Renal pelvis (tissue), 12 donors: ENCODE measurements at places on chromosomes 5 and 9. TPM values are rescaled to one million over a fixed set of nuclear protein-coding genes. Genes with fewer than 3 reads are reported as not detected.

- DNase-seq = no peak
Observed at GRCh38 chr9:89725271-89725670, 120.5 kb downstream of the GADD45G start.

DNA sequence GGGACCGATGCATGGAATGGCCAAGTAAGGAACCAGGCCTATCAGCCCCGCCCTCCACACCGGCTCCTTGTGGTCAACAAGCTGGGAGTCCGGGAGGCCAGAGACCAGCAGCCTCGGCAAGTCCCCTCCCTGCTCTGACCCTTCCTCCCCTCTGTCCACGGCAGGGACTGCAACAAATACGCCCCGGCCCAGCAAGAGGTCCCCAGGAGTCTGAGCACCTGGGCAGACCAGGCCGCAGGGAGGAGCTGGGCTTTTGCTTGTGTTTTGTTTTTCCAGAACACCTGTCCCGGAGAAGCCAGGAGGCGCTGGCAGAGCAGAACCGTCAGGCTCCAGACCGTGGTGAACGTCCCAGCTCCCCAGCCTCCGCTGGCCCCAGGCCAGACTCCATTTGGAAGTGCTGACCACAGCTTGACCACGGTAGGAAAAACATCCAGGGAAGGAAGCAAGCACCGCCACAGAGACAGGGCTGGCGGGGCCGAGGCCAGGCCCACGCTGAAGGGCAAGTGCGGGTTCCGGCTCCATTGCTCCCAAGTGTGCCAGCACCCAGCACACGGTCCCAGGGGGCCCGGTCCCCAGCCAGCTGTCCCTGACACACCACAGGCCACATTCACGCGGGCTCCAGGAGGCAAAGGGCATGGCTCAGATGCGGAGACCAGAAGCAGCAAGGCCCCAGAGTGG is 56.7 kb downstream of the VAV2 start:
- no peak for DNase-seq

DNA sequence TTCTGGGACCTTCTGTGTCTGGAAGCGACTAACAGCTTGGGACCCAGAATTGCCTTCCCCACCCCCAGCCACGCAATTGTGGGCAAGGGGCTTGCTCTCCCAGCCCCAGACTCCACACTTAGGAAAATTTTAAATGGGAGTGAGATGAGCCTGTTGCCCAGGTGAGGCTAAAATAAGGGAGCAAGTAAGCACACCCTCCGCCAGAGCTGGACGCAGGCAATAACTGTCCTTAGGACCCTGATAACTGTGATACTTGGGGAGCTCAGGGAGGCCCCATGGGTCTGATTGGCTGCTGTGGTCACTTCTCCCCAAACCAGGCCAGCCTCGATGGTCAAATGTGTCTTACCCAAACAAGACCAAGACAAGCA is 13.3 kb downstream of the ABO start:
- no peak for DNase-seq

DNA sequence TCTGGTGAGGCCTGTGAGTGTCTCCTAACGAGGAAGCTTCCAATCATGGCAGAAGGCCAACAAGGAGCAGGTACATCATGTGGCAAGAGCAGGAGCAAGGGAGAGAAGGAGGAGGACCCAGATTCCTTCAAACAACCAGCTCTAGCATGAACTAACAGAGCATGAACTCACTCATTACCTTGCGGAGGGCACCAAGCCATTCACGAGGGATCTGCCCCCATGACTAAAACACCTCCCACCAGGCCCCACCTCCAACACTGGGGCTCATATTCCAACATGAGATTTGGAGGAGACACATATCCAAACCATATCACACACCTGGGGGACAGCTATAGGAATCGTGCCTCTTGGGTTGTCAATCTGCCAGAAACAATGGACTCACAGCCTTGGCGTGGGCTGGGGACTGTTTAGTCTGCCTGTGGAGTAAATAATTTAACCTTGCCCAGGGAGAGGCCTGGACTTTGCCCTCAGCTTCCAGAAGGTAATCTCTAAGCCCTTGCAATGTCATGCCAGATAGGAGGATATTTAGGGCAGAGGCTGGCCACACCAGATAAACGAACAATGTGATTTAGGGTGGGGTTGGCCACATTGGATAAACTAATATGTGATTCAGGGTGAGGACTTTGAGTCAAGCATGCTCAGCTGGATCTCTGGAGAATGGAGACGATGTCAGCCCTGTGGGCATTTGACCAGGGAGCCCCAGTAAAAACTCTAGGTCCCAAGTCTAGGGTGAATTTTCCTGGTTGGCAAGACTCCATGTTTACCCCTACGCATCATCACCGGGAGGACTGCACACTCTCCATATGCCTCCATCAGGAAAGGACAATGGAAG is 13.6 kb upstream of the VDAC1 start:
- DNase-seq = no peak

Gene CHSY3
- polyA plus RNA-seq = 2.9 TPM

GRCh38 chr9:105676351-105676923 is 14.2 kb downstream of the TAL2 start:
- DNase-seq = no peak

DNA sequence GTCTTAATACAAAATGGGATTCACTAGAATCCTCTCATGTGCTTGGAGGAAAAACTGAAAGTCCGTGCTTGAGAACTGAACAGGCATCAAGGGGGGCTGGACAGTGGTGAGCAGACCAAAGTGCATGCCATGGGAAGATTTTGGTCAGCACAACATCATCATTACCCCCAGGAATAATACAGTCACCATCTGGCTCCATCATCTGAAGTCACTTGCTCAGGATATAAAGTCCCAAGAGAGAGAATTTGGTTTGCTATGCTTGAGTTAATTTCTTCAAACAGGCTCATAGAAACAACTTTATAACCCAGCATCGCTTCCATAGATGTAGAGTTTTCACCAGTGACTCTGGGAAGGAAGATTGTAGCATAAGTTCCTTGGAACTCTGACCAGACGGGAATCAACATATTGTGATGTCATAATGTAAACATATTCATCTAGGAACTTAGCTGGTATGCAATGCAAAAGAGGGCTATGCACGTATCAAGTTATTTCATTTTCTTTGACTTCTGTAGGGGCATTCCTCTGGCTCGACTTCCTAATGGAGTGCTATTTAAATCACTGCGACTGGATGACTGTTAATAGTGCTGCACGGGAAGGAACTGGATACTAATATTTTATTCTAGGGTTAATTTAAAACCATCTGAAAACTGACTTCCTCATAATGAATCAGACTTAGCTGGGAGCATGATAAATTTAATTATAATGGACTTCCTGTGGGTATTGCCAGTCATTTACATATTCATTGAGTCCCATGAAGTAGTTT is 145.2 kb downstream of the MTRR start:
- DNase-seq = no peak

GRCh38 chr5:84779186-84779585 is 394.5 kb upstream of the EDIL3 start:
- no peak for DNase-seq

Gene KCNIP1
- 12.1 TPM for polyA plus RNA-seq

Gene ZBTB34
- 20.5 TPM for polyA plus RNA-seq

- DNase-seq = no peak
Observed at GRCh38 chr5:173670791-173671120, 54.3 kb upstream of the BOD1 start.

- DNase-seq = peak; percentile 22
Observed at GRCh38 chr9:26856413-26857032, 36.1 kb downstream of the CAAP1 start.

DNA sequence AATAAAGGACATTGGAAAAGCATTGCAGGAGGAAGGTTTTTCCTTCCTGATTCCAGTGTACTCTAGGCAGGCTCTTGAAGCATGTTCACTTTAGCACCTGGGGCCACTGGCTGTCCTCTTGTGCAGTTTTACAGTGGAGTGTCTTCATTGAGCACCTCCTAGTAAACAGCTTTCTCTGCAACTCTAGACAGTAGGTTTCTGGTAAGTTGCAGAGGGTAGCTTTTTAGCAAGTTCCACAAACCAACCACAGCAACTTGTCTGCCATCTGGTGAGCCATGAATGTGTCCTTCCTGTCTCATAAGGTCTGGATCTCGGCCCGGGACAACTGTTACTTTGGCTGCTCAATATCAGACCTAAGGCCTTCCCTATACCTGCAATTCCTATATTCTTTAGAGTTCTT is 488.0 kb downstream of the MAN2A1 start:
- DNase-seq = no peak

DNA sequence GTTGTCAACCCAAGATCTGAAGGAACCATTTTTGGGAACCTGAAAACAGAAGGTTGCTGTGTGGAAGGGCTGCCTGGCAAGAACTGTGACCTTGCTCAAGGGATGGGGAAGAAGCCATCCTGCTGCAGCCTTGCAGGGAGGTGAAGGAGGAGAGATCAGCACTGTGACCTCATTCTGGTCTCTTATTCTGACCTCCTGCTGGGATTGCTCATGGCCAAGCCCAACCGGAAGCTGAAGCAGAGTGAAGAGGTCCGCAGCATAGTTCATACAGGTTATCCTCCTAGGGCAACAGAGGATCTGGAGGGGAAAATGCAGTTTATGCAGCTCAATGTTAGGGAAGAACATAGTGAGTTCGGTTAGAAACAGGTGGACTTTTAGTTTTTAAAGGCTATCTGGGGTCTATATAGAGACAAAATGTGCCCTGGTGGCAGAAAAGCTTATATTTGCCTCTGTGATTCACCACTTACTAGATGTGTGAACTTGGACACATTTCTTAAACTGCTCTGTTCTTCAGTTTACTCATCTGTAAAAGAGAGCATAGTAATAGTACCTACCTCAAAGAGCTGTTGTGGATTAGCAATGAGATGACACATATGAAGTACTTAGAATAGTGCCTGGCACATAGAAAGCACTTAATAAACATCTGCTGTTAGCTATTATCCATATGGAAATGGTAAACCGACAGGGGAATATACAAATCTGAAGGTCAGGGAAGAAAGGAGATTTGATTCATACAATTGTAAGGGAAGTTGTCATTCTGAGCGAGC is 57.9 kb upstream of the BNC2 start:
- DNase-seq = no peak

Gene SV2C
- 0.06 TPM for polyA plus RNA-seq

DNA sequence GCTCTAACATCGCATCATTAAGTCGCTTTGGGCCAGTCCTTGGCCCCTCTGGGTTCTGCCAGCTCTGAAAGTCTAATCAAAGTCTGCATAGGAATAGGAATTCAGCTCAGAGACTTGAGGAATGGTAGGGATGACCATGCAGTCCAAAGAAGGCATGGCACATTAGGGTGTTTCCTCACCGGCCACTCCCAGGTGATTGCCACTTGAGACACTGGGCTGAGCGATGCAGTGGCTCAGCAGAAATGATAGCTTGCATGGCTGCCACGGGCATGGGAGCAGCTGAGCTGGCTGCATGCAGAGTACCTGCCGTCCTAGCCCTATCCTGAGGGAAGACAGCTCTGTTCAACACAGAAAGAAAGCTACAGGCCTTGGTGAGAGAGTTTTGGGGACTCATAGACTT is 28.8 kb downstream of the AFAP1L1 start:
- DNase-seq = no peak

- DNase-seq = no peak
Observed at GRCh38 chr9:102669220-102669619, 325.9 kb upstream of the CYLC2 start.

Gene TTC16
- polyA plus RNA-seq = 0.20 TPM

GRCh38 chr9:126582427-126582826 is 31.3 kb upstream of the LMX1B start:
- no peak for DNase-seq

DNA sequence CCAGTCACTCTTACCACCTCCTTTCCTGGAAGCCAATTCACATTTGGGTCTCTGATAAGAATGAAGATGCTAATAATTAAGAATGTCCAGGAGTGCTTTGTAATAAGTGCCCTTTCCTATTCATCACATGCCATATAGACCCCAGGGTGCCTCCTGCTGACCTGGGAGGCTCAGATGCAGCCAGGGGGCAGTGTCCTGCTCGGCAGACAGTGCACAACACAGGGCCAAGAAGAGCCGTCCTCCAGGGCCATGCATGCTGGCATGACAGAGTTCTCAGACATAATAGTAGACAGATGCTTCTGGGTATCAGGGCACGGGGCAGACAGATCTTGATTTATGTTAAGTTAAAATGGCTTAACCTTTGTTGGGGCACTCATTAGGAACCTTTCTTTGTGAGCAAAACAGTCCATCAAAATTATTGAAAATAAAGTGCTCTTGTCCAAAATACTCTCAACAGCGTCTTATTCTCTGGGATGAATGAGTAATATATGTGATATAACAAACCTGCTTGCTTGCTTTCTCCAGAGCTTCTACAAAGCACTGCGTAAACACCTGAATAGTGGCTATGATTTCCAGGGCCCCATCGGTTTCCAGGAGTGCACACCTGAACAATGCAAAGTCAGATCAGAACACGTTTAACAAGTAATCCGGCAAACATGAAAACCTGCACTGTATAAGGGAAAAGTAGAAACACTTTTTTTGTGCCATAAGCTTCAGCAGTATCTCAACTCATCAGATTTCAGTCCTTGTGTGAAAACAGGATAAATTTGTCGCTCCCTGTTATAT is 192.7 kb downstream of the FANCC start:
- no peak for DNase-seq

Gene PCDHA4
- polyA plus RNA-seq = 0.73 TPM

- DNase-seq = no peak
Observed at GRCh38 chr5:139901251-139901575, 105.6 kb downstream of the PSD2 start.

- DNase-seq = no peak
Observed at GRCh38 chr9:120252248-120252647, 327.7 kb downstream of the CDK5RAP2 start.

- DNase-seq = no peak
Observed at GRCh38 chr9:19156026-19156474, 28.8 kb upstream of the PLIN2 start.
